ENCODE measurements at places on chromosomes 12 and 14.

DNA sequence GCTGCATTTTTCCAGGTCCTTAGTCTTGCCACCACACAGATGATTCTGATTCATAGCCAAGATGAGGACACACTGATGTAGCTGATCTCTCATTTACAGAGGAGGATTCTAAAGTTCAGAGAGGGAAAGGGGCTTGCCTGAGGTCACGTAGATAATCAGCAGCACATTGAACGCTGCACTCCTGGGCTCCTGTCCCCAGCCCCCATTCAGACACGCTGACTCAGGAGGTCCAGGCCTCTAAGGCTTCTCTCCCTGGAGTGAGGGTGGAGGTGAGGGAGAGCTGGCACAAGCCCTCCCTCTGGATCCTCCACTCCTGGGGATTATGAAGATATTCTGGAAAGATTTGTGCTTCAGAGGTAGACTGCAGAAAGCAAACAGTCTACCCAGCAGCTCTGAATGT is 10.3 kb downstream of the NFATC4 start:
- no peak for DNase-seq

DNA sequence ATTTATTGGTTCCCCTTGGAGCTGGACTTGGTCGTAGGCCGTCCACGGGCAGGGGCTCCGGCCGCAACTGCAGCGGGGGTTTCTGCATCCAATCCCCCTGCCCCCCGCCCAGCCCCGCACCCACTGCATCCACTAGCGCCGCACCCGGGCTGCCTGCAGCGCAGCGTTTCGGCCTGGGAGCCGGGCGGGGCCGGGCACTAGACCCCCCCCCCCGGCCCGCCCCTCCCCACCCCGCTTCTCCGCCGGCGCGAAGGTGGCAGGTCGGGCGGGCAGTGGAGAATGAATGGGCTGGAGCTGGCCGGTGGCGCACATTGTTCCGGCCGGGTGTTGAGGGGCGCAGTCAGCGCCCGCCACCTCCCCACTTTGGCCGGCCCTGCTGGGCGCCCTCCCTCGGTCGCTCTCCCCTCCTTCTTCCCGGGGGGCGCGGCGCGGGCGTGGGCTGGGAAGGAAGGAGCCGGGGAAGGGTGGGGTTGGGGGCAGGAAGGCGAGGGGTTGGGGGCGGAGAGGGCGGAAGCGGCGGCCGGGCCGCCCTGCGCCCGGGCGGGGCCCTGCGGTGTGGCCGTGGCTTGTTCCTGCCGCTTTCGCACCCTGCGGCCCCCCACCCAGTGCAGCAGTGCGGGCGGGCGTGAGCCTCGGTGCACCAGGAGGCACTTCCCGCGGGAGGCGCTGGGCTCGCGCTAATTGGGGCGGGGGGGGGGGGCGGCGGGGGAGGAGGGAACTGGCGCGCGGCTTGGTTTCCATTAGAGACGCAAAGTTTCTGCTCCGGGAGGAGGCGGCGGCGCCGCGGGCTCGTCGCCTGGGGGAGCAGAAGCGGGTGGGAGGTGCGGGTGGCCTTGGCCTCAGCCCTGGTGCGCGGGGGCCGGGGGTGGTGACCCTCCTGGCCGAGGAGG is 841 bp downstream of the CALM1 start:
- peak; percentile 30 for DNase-seq

DNA sequence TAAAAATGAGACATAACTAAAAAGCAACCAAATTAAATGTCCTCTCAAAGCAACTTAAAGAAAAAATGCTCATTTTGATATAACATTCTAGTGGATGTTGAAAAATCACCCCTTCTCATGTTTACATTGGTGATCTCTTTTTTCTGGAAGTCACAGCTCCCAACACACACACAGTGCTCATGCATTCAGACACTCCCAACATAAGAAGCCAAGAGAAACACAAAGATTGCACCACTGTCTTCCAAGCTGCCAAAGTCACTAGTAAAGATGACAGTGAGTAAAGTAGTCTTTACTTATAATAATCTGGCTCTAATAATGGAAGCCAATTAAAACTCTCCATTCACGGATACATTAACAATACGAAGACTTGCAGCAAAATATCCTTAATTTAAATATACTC is 218.4 kb downstream of the NTF3 start:
- peak; percentile 49 for DNase-seq

DNA sequence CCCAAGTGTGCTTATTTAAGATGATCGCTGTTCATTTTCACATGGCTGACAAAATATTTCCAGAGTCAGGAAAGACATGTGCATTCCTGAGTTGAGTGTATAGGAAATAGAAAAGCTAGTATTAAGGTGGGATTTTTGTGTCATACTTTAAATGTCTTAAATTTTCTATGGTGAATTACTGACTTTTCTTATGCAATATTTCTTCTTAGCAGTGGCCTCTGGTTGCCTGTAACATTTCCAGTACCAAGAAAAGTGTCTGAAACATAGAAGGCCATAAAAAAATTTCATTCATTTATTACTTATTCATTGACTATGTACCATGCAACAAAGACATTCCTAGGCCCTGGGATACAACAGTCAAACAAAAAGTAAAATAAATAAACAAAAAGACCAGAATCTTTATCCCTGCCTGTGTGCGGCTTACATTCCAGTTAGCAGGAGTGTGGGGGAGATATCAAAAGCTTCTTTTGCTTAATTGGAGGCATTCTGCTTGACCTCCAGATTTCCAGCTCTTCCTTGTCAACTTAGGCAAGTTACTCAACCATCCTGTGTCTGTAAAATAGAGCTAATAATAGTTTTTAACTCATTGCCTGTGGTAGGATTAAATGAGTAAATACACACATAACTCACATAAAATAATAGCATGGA is 216.3 kb upstream of the FLRT2 start:
- peak; percentile 86 for DNase-seq

DNA sequence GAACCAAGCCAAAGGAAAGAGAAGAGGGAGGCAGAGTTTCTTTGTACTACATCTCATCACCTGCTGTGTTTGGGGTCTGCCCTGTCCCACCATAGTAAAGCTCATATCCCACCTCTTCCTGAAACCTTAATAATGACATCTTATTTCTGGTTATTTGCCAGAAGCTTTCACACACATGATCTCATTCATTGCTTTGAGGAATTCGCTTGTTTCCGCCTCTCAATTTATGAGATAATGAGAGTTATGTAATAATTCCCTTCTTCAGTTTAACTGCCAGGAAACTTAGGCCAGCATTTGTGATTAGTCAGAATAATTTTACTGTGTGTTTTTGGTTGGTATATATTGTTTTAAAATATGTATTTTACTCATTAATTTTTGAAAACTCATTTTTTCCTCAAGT is 205.2 kb downstream of the CACNA1C start:
- DNase-seq, result peak; percentile 51

- DNase-seq, result no peak
Observed at GRCh38 chr12:117485984-117486839, 124.8 kb upstream of the NOS1 start.

GRCh38 chr12:48678551-48679185 is 3.4 kb downstream of the KANSL2 start:
- DNase-seq, result no peak

- DNase-seq, result no peak
Observed at GRCh38 chr12:75533239-75533638, 21.8 kb upstream of the KRR1 start.

GRCh38 chr14:67059596-67059995 is 129.6 kb upstream of the GARIN2 start:
- no peak for DNase-seq

Measured in AG10803 (cell line).